ENCODE measurements at places on chromosomes 2 and 18.

DNA sequence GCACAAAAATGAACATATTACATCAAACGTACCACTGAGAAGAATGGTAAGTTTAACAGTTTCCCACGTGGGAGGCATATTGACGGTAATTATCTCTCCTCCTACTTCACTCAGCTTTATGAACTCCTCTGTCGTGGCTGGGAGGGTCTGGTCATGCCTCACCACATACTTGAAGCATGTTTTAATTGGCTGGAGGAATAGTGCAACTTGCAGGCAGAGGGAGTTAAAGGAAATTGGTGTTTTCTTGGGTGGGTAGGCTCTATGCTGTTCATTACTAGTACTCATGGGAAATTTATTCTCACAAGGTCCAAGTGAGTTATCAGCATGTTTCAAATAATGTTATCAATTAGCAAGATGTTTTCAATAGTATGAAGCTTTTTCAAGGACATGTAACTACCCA is 767.0 kb downstream of the PLCL1 start:
- DNase-seq, result no peak

DNA sequence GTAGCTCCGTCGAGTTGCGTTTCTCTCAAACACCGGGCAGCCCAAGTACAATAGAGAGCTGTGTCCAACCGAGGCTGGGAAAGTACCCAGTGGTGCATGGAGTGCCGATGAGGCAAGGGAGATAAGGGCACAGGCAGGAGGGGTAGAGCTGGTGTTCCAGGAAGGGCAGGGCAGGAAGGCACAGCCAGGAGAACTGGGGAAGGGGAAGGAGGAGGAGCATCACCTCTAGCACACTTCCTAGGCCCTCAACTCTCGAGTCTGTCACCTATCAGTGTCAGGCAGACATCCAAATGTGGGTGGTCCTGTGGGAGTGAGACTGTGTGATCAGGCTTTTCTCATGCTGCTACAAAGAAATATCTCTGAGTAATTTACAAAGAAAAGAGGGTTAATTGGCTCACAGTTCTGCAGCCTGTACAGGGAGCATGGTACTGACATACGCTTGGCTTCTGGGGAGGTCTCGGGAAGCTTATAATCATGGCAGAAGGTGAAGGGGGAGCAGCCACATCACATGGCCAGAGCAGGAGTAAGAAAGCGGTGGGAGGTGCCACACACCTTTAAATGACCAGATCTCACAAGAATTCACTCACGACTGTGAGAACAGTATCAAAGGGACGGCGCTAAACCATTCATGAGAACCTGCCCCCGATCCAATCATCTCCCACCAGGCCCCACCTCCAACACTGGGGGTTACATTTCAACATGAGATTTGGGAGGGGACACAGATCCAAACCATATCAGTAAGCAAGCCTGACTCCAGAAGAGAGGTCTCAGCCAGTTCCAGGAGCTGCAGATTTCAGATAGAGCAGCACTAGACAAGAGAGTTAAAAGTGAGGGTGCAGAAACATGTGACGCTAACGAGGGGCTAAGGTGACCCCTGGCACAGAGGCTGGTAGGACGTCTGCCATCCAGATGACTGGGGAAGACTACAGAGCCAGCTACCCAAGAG is 75.7 kb downstream of the MBOAT2 start:
- DNase-seq, result no peak

DNA sequence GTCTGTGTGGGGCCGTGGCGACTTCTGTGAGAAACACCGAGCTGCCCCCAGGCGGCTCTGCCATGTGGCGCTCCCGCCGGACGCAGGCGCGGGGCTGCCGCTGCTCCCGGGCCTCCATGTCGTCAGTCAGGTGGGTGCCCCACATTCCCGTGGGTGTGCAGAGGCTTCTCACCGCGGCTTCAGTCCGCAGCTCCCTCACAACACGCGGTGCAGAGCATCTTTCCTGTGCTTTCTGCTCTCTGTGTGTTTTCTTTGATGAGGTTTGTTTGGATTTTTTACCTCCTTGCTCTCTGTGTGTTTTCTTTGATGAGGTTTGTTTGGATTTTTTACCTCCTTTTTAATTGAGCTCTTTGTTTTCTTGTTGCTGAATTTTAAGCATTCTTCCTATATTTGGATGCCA is 13.0 kb downstream of the AQP12A start:
- DNase-seq, result no peak

DNA sequence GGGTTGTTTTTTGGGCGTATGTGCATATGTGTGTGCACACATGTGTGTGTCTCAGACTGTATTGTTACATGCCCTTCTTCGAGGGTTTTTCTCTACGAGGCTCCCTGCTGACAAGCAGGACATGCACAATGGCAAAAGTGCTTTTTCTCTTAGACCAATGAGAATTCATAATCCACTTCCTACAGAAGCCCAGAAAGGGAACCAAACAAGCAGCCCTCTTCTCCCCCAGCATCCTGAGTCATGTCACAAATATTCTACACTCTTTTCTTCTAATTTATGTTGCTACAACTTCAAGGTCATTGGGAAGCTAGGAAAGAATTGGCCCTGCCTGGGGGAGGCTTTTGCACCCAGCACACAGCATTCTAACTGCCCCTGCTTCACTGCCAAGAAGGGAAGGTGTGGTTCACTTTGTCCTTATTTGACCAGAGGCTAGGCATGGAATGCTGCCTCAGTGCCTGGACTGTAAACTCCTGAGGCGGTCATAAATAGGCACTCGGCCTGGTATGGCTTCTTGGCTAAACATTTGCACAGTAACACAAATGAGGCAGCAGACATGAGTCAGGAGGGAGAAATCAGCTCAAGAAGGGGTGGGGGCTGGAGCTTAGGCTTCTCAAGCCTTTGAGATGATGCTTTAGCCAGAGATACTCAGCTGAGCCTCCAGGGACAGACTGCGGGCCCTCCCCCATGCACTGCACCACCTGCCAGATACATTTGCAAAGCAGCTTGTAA is 92.7 kb upstream of the KLF7 start:
- DNase-seq, result no peak

GRCh38 chr2:169670215-169670651 is 24.0 kb downstream of the CFAP210 start:
- no peak for DNase-seq

GRCh38 chr2:55247025-55247424 is 14.5 kb downstream of the RPS27A start:
- DNase-seq, result no peak

GRCh38 chr2:110888411-110888810 is 156.0 kb downstream of the ACOXL start:
- no peak for DNase-seq

DNA sequence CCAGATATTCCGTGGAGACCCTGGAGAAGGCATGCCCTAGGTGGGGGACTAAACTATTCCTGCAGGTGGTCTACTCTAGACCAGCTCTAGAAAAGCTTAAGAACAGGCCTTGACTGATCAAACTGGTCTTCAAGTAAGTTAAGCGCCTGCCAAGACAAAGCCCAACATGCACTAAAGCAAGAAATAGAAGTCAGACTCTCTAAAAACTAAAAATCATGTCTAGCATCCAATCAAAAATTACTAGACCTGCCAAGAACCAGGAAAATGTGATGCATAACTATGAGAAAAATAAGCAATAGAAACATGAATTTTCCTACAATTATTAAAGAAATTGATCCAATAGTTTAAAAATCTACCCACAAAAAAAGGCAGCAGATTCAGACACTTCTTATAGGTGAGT is 13.6 kb downstream of the KIF1A start:
- DNase-seq, result no peak

DNA sequence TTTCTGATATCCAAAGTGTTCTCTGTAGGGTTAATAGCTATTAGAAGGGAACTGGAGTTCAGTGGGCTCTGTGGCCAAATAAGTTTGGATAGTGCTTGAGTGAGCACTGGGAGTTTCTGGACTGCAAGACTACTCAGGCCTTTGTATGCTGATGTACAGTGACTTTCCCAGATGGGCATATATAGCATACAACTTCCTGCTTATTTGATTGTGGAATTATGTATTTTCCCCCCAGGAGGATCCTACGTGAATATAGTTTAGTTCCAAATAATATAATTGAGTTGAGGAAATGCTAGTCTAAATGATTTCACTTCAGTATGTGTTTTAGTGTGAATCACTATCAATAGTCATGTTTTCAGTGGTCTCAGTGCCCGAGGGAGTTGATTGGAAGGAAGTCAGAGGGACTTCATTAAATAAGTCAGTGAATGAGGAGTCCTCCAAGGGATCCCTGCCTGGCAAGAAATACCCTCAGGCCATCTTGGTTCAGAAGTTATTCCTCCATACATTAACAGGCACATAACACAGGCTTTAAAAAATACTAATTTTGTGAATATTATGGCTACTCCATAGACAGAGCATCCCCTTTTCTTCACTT is 251.4 kb downstream of the PRKCE start:
- DNase-seq, result no peak

GRCh38 chr2:10006236-10007161 is 36.9 kb upstream of the KLF11 start:
- no peak for DNase-seq

- DNase-seq, result no peak
Observed at GRCh38 chr2:11998218-11998617, 251.8 kb downstream of the LPIN1 start.

- DNase-seq, result no peak
Observed at GRCh38 chr2:96665083-96665569, 22.6 kb downstream of the FER1L5 start.

All from 8988T (cell line).